ENCODE measurements at places on chromosomes 12 and 14.

DNA sequence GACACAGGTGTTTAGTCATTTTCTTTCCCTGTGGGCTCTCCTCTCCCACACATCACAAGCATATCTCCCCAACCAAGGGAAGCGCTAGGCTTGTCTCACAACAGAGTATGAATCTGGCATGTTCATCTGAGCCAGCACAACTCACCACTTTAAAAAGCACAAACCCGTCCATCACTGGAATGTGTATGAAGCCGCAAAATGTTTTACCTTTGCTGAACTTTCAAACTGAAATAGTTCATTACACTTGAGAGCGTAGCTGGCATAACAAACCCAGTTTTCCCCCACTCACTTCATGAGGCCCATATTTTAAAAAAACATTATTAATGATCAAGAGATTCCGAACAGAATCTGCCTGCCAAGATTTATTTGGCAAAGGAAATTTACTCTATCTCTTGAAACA, 15.8 kb downstream of the NID2 start:
- DNase-seq: no peak

GRCh38 chr14:54535126-54535525, 25.4 kb downstream of the CGRRF1 start:
- no peak for DNase-seq

DNA sequence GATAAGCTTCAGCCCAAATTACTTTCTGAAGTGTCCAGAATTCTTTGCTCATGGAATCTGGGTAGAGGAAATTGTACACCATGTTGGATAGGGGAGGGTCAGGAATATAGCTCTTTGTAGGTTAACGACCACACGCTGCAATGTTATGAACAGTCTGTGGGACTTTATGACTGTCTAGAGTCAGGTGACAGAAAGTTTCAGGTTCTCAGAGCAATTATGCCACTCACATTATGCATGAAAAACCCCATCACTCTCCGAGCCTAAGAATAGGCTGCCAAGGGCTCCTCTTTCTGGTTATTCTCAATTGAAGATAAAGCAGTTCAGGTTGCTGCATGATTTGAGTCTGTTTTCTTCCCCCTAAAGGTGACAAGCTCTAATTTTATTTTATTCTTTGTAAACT, 430.9 kb downstream of the ATP23 start:
- DNase-seq: no peak

DNA sequence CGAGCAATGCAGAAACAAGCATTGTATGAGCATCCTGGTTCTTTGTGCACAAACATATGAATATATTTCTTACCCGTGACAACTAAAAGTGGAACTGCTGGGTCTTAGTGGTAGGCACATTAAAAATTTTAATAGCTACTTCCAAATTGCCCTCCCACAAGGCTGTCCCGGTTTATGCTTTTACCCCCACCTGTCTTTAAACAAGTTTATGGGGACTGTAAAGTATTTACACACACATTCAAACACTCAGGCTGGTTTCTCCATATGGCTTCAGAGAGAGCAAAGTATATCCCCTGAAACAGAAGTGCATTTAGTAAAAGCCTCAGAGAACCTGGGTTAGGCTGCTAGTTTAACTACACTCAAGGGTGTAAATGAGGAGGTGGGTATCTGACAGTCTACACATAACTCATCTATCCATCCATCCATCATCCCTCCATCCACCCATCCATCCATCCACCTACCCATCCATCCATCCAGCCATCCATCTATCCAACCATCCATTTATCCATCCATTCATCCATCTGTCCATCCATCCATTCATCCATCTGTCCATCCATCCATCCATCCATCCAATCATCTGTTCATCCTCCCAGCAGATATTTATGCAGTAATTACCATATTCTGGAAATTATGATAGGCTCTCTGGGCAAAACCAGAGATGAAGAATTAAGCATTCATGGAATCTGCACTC, 75.7 kb upstream of the DICER1 start:
- DNase-seq: no peak

DNA sequence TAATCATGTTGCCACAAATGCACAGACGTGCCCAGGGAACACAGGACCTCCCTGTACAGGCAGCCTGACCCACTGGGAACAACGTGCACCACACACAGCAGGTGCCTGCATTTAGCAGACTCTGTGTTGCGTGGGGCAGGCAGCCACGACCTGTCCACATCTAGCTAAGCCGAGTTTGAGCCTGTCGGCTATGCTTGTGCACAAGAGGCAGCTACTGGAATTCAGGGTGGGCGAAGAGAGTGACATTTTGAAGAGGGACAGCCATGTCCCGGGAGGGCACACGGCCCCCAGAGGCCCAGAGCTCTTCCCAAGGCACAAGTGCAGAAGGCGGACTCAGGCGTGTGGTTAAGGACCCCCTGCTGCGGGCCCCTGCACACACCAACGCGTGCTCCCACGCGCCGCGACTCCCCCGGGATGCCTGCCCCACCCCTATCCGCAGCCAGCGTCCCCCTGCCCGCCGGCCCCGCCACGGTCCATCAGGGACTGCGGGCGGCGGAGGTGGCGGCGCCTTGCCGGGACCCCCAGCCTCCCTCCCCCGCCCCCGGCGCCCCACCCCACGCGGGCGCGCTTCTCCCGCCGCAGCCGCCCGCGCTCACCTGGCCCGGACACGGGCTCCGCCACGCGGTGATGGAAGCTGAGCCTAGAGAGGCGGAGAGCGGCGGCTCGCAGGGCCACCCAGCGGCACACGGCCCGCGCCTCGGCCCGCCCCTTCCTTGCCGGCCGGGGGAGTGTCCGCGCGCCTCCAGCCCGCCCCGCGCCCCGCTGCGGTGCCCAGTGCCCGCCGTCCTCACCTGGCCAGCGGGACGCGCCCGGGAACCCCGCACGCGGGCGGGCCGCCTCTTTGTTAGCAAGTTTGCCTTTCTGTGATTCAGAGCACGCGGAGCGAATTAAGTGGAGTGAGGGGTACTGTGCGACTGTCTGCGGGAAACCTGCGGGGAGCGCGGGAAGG, 125.3 kb upstream of the PRMT8 start:
- DNase-seq: no peak

- no peak for DNase-seq
Observed at GRCh38 chr12:51351913-51352532, 5.5 kb upstream of the CELA1 start.

DNA sequence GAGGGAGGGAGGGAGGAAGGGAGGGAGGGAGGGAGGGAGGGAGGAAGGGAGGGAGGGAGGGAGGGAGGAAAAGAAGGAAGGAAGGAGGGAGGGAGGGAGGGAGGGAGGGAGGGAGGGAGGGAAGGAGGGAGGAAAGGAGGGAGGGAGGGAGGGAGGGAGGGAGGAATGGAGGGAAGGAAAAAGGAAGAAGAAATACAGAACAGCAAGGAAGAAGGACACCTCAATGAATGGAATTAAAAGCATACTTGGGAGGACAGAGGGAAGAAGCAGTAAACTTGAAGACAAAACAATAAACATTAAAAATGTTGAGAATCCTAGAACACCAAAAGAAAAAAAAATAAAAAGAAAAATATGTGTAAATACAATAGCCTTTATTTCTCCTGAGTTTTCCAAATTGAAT, 6.2 kb downstream of the OR4Q2 start:
- DNase-seq: no peak

- DNase-seq: no peak
Observed at GRCh38 chr12:75722714-75723200, 211.3 kb upstream of the KRR1 start.

- DNase-seq: no peak
Observed at GRCh38 chr12:98388126-98388525, 127.3 kb upstream of the TMPO start.

GRCh38 chr14:59337141-59337611, 128.0 kb downstream of the GPR135 start:
- DNase-seq: peak; percentile 78

GRCh38 chr12:41206298-41206697, 18.2 kb downstream of the PDZRN4 start:
- no peak for DNase-seq

Measured in suprapubic skin (tissue), 4 donors.